Activated CD4-positive, alpha-beta T cell treated with anti-CD3 and anti-CD28 coated beads, Interleukin-2, amount 10 ng/mL, durations not matched to agents 7 days and 5 days (primary cell): ENCODE measurements at places on chromosomes 5 and 9. TPM values are rescaled to one million over a fixed set of nuclear protein-coding genes. Genes with fewer than 3 reads are reported as not detected.

Gene CENPK
- 108 TPM for total RNA-seq

- DNase-seq: no peak
Observed at GRCh38 chr5:114255260-114255659, 106.6 kb upstream of the KCNN2 start.

Gene SLC24A2
- total RNA-seq: not detected

DNA sequence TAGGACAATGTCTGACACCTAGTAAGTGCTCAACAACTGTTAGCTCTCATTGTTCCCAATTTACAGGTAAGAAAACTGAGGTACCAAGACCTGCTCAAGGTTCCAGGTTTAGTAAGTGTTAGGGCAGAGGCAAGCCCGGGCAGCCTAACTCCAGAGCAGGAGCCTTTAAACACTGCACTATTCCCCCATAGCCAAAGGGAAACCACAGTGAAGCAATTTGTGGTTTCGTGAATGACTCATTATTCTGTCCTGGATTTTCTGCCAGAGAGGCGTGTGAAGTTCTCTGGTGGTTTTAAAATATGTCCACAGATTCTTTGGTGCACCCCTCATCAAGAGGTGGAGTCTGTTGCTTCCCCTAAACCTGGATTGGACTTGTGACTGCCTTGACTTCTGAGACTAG, 1.0 kb upstream of the MCC start:
- DNase-seq: peak; percentile 7
